ENCODE measurements at places on chromosomes 5 and 9.

DNA sequence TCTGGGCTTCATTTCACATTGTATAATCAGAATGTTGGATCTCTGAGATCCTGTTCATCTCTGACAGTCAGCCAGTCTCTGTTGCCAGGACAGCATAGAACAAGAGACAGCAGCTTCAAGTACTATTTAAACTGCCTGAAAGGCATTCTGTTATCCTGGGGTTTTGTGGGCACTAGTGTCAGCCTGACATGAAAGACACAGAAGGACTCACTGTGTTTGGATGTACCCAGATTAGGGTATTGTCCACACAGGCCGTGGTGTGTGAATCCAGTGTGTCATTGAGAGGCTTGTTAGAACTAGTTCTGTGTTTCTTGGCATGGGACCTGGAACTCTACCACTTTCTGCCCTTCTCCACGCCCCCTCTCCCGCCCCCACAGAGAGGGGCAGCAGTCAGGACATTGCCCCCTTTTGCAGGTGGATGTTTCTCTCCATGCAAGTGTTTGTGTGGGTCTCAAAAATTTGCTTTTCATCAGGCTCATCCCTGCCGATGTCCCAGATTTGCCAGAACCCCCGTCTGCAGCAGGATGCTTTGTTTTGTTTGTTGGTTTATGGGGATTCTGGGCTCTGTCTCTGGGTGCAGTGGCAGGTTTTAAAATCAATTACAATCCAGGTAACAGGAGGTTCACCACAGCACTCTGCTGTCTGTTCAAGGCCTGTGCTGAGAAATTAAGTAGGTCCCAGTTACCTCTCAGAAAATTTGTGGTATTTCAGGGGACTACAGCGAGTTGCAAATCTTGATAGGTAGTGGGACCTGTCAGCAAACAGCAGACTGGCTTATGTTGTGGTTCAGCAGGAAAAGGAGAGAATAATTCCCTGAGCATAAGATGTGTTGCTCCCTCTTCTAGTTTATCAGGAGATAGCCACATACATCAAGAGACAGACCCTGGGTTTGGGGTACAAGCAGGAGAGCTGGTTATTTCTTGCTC, 144.6 kb downstream of the DOCK2 start:
- no peak for DNase-seq

GRCh38 chr9:117034866-117035265, 347.8 kb downstream of the TRIM32 start:
- no peak for DNase-seq

DNA sequence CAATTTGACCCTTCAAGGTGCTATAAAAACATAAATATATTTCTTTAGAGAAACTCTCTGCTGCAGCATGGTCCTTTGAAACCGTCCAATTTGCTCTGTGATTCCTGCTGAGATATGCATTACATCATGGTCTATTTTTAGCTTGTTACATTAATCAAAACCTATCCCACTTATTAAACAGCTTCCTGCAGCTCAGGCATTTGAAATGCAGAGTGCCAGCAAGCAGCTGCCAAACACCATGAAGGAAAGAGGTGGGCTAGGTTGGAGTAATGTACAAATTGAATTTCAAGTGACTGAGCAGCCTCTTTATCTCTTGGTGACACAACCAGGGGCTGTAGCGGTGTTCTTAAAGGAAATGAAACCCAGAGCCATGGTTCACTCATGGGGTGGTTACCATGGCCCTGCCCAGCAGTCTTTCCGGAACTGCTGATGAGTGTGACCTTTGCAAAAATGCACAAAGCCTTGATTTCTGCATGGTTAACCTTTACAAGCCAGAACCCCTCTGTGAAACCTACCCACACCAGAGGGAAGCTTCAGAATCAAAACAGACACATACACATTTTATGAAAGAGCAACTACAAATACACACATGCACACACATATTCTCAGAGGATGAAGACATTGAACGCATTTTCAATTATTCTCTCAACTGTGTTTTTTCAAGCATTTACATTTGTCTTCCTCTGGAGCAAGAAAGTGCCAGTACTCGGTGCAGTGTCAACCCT, 155.8 kb upstream of the ZNF608 start:
- DNase-seq: no peak

- peak; percentile 99 for DNase-seq
These were observed 80.4 kb upstream of the ADAMTSL1 start for GRCh38 chr9:18393340-18394130.

GRCh38 chr9:137556069-137556838, 4.6 kb downstream of the MRPL41 start:
- DNase-seq: no peak

DNA sequence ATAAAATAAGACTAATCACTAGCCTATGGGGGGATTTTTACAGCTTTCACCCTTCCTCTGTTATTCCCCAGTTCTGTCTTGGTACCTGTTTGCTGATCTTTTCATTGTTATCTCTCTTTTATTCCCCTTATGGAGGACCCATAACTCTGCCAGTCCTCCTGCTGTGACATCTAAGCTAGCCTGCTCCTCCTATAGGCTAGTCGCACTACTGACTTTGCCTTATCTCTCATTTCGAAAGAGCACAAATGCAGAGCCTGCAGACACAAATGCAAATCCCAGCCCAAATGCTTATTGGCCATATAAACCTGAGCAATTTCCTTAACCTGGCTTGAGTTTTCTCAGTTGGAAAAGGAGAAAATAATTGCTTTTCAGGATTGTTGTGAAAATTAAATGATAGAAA, 59.1 kb upstream of the CAMK4 start:
- no peak for DNase-seq

DNA sequence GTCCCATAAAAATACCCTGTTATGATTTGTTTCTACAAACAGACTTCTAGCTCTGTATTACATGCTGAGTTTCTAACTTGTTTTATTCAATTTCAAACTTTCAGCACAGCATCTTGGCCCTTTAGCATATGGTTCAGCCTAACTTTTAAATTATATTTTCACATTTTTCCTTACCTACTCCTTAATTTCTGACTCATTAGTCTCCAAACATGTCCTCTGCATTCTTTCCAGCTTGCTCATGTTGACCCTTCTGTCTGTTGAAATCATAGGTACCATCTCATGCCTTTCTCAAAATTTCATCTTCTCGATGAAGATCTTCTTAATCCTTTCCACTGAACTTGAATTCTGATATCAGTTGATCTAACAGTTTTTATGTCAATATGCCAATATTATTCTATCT, 200.9 kb upstream of the RIOK2 start:
- no peak for DNase-seq

- no peak for DNase-seq
These were observed 493.7 kb downstream of the ZNF608 start for GRCh38 chr5:124252747-124253146.

GRCh38 chr5:103620851-103621547, 58.4 kb upstream of the NUDT12 start:
- no peak for DNase-seq

DNA sequence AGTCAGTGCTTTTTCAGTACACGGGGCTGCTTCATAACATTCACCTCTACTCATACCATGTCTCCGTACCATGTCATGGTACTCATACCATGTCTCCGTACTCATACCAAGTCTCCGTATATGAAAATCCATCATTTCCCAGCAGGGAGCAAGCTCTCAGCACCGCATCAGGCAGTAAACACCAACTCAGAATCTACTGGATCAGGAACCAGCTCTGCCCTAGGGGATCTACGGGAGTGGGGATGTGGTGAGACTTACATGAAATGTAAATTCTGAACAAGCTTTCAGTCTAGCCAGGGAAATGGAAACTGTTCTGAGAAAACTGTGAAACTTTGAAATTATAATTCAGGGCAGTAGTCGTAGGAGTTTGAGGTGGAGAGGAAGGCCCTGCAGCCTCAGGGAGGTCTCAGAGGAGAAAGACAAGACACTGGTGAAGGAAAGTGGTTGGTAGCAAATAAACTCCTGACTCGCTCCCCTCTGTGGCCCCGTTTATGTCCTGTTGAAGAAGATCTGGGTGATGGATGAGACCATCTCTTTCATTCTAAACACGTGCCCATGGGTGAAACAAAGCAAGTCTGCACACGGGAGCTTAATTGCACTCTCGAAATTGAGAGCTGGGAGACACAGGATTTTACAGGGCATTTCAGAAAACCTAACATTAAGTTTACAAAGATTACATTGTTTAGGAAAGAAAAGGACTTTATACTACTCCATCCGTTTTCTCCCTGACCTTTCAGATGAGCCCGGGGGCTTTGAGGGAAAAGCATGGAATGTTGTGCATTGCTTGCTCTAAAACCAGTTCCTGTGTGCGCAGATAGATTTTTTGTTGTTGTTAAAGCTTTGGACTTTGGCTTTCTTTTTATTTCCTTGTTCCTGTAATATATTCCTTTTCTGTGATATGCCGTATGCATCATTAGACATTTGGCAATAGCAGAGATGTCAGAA, 26.8 kb downstream of the ACTBL2 start:
- no peak for DNase-seq

GRCh38 chr5:82984786-82985735, 92.1 kb downstream of the TMEM167A start:
- no peak for DNase-seq

GRCh38 chr9:131546336-131547084, 1.2 kb downstream of the PRRT1B start:
- DNase-seq: no peak

GRCh38 chr9:135961811-135962695, 880 bp upstream of the UBAC1 start:
- no peak for DNase-seq

DNA sequence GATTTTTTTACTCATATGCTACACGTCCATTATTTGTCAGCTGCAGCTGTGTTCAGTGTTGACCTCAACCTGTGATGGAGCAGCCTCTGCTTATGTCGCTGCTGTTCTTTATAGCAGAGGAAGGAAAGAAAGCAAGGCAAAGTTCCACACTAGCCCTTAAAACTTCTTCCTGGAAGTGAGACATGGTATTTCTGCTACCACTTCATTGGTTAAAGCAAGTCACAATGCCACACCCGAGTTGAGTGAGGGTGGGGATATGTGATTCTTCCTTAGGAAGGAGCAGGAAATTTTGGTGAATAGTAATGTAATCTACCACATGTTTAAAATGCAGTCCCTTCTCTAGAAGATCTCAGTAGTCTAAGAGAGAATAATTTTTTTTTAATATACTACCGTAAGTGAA, 224.8 kb upstream of the DMRT1 start:
- no peak for DNase-seq

DNA sequence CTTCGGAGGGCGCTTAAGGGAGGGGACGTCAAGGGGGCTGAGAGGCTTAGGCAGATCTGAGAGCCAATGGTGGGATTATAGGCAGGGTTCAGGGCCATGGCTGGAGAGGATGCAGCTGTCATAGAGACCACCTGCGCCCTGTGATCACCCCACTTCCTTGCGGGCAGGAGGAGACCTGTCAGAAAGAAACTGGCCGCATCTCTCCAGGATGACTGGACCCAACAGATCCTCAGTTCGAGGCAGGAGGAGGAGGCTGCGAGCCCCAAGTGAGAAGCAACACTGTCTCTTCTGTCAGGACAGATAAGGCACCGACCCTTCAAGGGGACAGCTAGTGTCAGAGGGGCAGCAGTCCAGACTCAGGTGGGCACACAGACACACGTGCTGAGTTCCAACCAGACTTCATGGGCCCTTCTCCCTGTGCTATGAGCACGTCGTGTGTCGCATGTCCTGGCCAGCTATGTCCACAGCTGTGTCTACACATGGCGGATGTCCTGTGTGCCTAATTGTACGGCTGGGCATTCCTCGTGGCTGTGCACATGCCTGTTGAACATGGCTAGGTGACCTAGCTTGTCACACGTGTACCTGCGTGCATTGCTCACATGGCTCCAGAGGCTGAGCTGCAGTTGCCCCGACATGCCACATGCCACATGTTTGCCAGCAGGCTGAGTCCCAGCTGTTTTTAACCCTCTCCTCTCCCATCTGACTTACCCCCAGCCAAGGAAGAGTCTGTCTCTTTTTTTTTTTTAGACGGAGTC, 583 bp upstream of the AQP3 start:
- no peak for DNase-seq

DNA sequence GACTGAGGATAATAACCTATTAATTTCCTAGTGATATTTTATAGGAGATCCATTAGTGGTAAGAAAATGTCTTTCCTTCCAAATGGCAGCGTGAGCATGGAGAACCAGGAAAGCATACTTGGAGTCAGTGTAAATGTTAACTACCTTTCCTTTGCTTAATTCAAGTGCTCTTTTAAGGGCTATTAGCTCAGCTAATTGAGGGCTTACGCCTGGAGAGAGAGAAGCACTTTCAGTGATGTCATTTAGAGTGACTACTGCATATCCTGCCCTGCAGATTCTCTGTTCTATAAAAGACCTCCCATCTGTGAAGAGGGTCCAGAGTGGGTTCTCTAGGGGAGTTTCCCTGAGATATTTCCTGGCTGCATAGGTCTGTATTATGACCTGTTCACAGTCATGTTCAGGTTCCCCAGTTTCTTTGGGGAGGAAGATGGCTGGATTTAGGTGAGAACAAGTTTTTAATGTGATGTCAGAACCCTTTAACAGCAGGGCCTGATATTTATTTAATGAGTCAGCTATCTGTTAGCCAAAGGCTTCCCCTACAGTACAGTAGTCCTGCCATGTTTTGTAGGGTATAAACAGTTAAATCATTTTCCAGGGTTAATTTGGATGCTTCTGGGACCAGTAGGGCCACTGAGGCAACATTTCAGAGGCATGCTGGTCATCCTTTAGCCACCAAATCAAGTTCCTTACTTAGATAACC, 89.6 kb downstream of the TRIM36 start:
- DNase-seq: no peak

DNA sequence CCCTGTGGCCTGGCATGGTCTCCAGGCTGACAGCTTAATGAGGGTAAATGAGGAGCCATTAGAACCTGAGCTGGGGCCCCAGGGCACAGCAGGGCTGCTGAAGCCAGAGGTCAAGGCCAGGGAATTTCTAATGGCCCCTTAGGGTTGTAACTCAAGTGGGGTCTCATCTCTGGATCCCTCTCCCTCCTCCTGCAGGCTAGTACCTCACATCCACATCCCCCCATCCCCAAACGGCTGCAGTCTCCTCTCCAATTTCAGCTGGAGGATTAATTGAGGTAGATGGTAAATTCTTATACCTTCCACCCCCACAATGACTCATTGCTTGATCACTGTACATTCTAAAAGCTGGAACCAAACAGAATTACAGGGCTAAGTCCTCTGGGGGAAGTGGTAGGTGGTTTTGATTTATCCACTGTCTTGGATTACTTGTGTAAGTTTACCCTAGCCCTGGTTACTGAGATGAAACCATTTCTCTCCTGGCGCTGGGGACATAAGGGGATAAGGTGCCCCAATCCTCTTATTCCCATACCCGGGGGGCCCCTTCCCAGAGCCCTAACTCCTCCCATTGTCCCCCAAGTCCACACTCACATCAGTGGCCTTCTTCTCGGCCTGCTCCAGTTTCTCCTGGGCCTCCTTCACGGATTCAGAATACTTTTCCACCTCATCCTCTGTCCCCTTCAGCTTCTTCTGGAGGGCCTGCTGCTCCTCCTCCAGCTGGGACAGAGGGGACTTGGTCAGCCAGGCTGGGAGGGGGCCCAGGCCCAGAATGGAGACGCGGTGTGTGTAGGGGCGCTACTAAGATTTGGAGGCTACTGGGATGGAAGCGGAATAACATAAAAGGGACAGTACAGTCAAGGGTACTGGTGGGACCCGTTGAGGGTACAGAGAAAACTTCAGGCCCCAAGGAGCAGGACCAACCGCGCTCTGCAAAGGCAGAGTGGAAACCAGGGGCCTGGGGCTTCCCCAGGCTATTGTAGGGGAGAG, 875 bp downstream of the TPM2 start:
- no peak for DNase-seq
